Naive B cell (primary cell): ENCODE measurements at places on chromosomes 16 and 17. TPM values are rescaled to one million over a fixed set of nuclear protein-coding genes. Genes with fewer than 3 reads are reported as not detected.

OTOP2 gene
- not detected for polyA plus RNA-seq

CTNS gene
- polyA plus RNA-seq: 11.0 TPM

INPP5K gene
- 60.4 TPM for polyA plus RNA-seq

TRPV3 gene
- not detected for polyA plus RNA-seq

RASD1 gene
- not detected for polyA plus RNA-seq

MYO1C gene
- polyA plus RNA-seq: 29.4 TPM

TBC1D3K gene
- polyA plus RNA-seq: not detected

HLF gene
- polyA plus RNA-seq: not detected

- H3K36me3 ChIP-seq: peaks cover 11% of the 10 kb centered on the region
- peaks cover 80% of the 10 kb centered on the region for H3K27me3 ChIP-seq
- no peak overlapping the region for H3K4me3 ChIP-seq
- no peaks in the 10 kb centered on the region for H3K4me1 ChIP-seq
- DNase-seq: no peak
- H3K27ac ChIP-seq: peak overlapping the region; percentile 64
These were observed 106.2 kb downstream of the KCNJ12 start for GRCh38 chr17:21482189-21482865.

DNA sequence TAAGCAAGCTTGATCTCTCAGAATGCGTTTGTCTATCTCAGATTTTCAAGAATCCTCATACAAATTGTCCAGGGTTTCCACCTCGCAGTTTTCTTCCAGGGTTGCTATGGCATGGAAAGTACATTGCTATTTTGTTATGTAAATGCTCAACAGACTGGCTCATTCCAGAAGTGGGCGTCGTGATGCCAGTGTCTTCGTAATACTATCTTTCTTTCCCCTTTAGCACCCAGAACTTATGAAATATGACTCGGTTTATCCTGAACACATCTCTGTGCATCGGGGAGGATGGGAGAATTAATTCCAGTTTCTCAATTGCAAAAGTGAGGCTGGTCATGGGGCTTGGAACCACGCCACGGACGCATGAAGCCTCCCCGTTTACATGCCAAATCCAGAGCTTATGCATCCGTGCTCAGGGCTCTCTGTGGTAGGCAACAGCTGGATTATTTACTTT lies 405.0 kb downstream of the WWOX start:
- no peak overlapping the region for H3K27ac ChIP-seq
- no peaks in the 10 kb centered on the region for H3K27me3 ChIP-seq
- no peaks in the 10 kb centered on the region for H3K36me3 ChIP-seq
- H3K4me3 ChIP-seq: no peak overlapping the region

- no peaks in the 10 kb centered on the region for H3K36me3 ChIP-seq
- peak within 1 kb of the TSS; percentile 62 for H3K27ac ChIP-seq
- peaks cover 32% of the 10 kb centered on the region for H3K4me1 ChIP-seq
- peak within 1 kb of the TSS; percentile 91 for H3K4me3 ChIP-seq
- no peaks in the 10 kb centered on the region for H3K27me3 ChIP-seq
These were observed at the start of gene BCKDK for GRCh38 chr16:31108035-31108793. Gene BCKDK, plus strand, starts transcription at chr16:31108386. Its CDS starts 838 bp downstream, at chr16:31109224.

GRCh38 chr17:75720656-75721462 lies at the start of gene ITGB4:
Gene ITGB4, plus strand, starts transcription at chr17:75721459. Its CDS starts 3,245 bp downstream, at chr17:75724704.
- peaks cover 4% of the 10 kb centered on the region for H3K4me1 ChIP-seq
- H3K27ac ChIP-seq: no peak within 1 kb of the TSS
- no peaks in the 10 kb centered on the region for H3K27me3 ChIP-seq

GRCh38 chr16:82481455-82481854 lies 145.3 kb upstream of the CDH13 start:
- no peaks in the 10 kb centered on the region for H3K36me3 ChIP-seq
- H3K27me3 ChIP-seq: peaks cover 10% of the 10 kb centered on the region
- no peaks in the 10 kb centered on the region for H3K4me1 ChIP-seq
- no peak for DNase-seq

- H3K4me3 ChIP-seq: no peak within 1 kb of the TSS
- H3K36me3 ChIP-seq: peaks cover 4% of the 10 kb centered on the region
- peak within 1 kb of the TSS; percentile 42 for H3K27ac ChIP-seq
- H3K27me3 ChIP-seq: peaks cover 5% of the 10 kb centered on the region
These were observed at the start of gene CARD14 for GRCh38 chr17:80169784-80170500. Gene CARD14, plus strand, starts transcription at chr17:80170030. Its CDS starts 11,409 bp downstream, at chr17:80181439.

- H3K4me1 ChIP-seq: no peaks in the 10 kb centered on the region
- no peaks in the 10 kb centered on the region for H3K36me3 ChIP-seq
- no peak for DNase-seq
- no peaks in the 10 kb centered on the region for H3K27me3 ChIP-seq
- no peak overlapping the region for H3K27ac ChIP-seq
These were observed 35.8 kb downstream of the CPD start for GRCh38 chr17:30414486-30414885.

GRCh38 chr16:52283584-52284375 lies 263.2 kb downstream of the TOX3 start:
- no peaks in the 10 kb centered on the region for H3K4me1 ChIP-seq
- no peak overlapping the region for H3K4me3 ChIP-seq
- H3K36me3 ChIP-seq: no peaks in the 10 kb centered on the region
- H3K27ac ChIP-seq: no peak overlapping the region

DNA sequence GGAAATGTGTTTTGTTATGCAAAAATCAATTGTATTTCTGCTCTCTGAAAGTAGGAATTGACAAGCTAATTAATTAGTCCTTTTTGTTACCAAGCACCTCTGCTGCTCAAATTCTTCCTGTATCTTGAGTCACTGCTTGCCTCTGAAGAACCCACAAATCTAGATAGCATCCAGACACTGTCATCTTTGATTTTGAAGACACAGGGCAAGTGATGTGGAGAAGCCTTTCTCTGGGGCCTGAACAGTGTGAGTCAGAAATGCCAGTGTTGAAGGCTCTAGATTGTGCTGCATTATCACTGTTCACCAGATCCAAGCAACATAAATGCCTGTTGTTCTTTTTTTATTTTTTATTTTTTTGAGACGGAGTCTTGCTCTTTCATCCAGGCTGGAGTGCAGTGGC lies 10.9 kb upstream of the ST6GALNAC1 start:
- no peak for DNase-seq
- peaks cover 9% of the 10 kb centered on the region for H3K27me3 ChIP-seq
- no peaks in the 10 kb centered on the region for H3K4me1 ChIP-seq

- peaks cover 68% of the 10 kb centered on the region for H3K4me1 ChIP-seq
- H3K4me3 ChIP-seq: peak overlapping the region; percentile 73
- DNase-seq: no peak
- H3K27me3 ChIP-seq: no peaks in the 10 kb centered on the region
- H3K27ac ChIP-seq: peak overlapping the region; percentile 100
These were observed 296.2 kb downstream of the SEC14L1 start for GRCh38 chr17:77437017-77437416.

- no peak for DNase-seq
- H3K36me3 ChIP-seq: no peaks in the 10 kb centered on the region
- H3K4me1 ChIP-seq: peaks cover 12% of the 10 kb centered on the region
- no peak overlapping the region for H3K4me3 ChIP-seq
- no peaks in the 10 kb centered on the region for H3K27me3 ChIP-seq
- H3K27ac ChIP-seq: peak overlapping the region; percentile 33
These were observed 103.3 kb downstream of the SLC39A11 start for GRCh38 chr17:72989074-72989610.

DNA sequence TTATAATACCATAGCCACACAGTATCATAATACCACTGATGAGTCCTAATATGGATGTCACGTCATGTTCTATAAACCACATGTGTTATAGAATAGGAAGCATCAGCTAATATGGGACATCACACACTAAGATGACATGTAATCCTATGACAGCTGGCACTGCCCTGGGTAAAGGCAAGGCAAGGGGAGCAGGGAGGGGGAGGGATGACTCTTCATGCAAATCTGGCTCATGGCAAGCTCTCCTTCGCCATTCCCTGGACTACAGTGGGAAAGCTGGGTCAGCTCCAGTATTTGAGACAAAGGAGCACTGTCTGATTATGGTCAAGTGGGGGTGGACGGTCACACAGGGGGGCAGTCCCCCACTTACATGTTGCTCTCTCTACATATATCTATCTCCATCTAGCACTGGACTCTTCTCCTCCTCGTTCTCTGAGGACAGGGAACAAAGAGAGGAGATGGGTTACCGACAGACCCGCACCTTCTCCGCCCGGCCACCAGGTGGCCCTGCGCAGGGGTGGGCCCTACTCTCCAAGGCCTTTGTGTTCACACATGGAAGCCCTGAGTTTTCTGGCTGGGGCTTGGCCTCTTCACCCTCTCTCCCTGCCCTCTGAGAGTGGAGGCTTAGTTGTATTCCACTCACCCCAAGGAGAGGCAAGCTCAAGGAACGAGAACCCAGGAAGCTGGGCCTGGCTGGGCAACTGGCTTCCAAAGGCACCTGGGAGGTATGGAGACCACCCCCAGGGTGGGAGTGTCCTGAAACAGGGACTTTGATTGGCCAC lies 23.4 kb upstream of the MPO start:
- no peak overlapping the region for H3K4me3 ChIP-seq
- DNase-seq: peak; percentile 53
- no peaks in the 10 kb centered on the region for H3K27me3 ChIP-seq
- H3K36me3 ChIP-seq: no peaks in the 10 kb centered on the region

GRCh38 chr16:47664653-47665325 lies 203.7 kb downstream of the PHKB start:
- no peaks in the 10 kb centered on the region for H3K4me1 ChIP-seq
- DNase-seq: no peak
- H3K36me3 ChIP-seq: peaks cover 19% of the 10 kb centered on the region
- H3K4me3 ChIP-seq: no peak overlapping the region
- no peaks in the 10 kb centered on the region for H3K27me3 ChIP-seq

DNA sequence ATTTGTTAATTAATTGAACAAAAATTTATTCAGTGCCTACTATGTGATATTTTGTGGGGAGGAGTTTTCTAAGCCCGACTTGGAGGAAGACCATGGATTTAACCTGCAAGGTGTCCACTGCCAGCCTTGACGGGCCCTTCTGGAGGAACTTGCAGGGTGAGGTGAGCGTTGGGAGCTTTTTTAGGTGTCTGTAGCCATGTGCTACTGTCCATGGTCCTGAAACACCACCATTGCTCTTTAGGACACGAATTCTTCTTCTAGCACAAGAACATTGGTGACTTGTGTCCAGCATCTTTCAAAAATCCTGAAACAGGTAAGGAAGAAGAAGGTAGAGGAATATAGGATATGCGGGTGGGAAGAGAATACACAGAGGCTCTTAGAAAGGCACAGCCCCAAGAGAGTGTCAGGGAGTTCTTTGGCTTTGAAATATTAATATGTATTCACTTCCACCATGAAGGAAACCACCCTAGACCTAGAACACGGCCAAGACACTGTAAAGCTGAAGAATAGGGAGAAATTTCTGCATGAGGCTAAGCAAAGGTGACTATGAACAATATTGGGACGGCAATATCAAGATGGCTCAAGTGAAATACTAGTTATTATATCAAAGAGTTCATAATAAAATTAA lies 27.9 kb upstream of the OR4D1 start:
- no peaks in the 10 kb centered on the region for H3K36me3 ChIP-seq
- peak; percentile 25 for DNase-seq
- peaks cover 52% of the 10 kb centered on the region for H3K27me3 ChIP-seq
- no peak overlapping the region for H3K4me3 ChIP-seq
- no peak overlapping the region for H3K27ac ChIP-seq

- no peaks in the 10 kb centered on the region for H3K27me3 ChIP-seq
- no peak for DNase-seq
- H3K4me1 ChIP-seq: no peaks in the 10 kb centered on the region
- H3K27ac ChIP-seq: no peak overlapping the region
- H3K4me3 ChIP-seq: no peak overlapping the region
- H3K36me3 ChIP-seq: no peaks in the 10 kb centered on the region
These were observed 273.1 kb downstream of the CDH13 start for GRCh38 chr16:82899731-82900450.
